IMR-90 (cell line): ENCODE measurements at places on chromosomes 16 and 17. TPM values are rescaled to one million over a fixed set of nuclear protein-coding genes. Genes with fewer than 3 reads are reported as not detected.

Gene WFIKKN2
- total RNA-seq = not detected in 2 replicates

DNA sequence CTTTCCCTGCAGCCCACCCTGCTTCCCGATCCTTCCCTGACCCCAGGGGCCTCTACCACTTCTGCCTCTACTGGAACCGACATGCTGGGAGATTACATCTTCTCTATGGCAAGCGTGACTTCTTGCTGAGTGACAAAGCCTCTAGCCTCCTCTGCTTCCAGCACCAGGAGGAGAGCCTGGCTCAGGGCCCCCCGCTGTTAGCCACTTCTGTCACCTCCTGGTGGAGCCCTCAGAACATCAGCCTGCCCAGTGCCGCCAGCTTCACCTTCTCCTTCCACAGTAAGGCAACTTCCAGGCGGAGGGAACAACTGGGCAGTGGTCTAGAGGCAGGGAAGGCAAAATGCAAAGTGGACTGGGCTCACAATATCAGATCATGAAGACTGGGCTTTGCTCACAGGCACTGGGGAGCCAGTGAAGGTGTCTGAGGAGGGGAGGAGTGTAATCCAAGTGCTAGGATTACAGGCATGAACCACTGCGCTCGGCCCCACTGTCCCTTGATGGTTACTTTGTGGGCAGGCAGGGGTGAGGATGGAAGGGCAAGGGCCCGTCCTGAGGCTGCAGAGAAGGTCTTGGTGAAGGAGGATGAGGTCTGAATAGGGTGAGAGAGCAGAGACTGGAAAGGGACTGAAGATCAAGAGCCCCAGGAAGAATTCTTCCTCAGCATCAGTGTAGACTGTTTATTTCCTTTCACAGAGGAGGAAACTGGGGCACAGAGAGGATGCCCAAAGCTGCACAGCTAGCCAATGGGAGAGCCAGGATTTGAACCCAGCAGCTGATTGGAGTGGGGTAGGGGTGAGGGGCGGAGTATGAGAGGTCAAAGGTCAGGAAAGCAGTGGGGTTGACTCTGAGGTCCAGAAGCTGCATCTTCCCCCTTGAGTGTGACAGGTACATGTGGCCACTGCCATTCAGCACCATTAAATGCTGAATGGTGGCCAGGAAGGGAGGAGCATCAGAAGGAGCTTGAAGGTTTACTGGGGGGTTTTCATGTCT is 16.5 kb upstream of the ADGRG3 start:
- H3K27ac ChIP-seq = no peak overlapping the region
- no peak overlapping the region for H3K4me3 ChIP-seq
- H3K36me3 ChIP-seq = no peaks in the 10 kb centered on the region
- no peaks in the 10 kb centered on the region; the same call in 1 of the 2 replicates for H3K27me3 ChIP-seq
- no peaks in the 10 kb centered on the region for H3K4me1 ChIP-seq

DNA sequence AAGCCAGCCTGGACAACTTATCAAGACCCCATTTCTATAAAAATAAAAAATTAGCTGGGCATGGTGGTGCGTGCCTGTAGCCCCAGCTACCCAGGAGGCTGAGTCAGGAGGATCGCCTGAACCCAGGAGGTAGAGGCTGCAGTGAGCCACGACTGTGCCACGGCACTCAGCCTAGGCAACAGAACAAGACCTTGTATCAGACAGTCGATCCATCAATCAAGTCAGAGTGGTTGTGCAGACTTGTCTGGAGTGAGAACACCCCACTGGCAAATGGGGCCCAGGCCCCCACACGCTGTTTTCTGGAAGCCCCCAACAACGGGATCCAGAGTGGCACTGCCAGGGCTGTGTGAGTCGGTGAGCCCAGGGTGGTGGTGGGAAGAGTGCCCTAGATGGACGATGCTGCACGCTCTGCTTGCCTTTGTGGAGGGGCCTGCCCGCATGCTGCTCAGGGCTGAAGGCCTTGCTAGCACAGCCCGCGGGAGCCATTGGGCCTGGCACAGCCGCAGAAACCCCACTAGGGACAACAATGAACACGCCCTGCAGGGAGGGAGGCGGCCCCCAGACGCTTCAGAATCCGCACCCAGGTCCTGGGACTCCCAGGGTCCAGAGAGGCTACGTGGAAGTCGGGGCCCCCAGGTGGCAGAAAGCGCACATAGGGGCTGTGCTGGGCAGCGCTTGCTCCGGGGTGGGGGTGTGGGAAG is 80.1 kb upstream of the GNG13 start:
- H3K4me1 ChIP-seq = no peaks in the 10 kb centered on the region
- H3K4me3 ChIP-seq = no peak overlapping the region
- H3K36me3 ChIP-seq = peaks cover 3% of the 10 kb centered on the region
- H3K27ac ChIP-seq = no peak overlapping the region

Gene FAM117A
- total RNA-seq = 0.56 and 0.72 TPM in 2 replicates

Gene CORO6
- total RNA-seq = 2.8 and 3.4 TPM in 2 replicates

DNA sequence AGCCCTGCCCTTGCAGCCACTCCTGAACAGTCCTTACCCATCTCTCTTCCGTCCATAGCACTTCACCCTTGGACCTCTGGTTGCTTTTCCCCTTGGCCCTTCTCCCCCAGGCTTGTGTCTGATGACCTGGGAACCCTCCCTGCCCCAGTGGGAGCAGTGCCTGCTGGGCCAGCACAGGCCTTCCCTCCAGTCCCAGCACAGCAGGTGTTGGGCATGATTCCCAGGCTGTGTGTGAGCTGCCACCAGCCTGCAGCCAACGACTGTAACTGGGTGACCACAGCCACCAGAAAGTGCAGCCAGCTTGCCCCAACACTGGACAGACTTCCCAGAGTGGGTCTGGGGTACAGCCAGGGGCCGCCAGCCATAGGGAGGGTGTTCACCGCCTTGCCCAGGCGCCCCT is 30.0 kb downstream of the CRAMP1 start:
- no peak overlapping the region for H3K27ac ChIP-seq
- H3K36me3 ChIP-seq = peaks cover 78% of the 10 kb centered on the region
- H3K27me3 ChIP-seq = no peaks in the 10 kb centered on the region
- peaks cover 3% of the 10 kb centered on the region; the same call in 1 of the 2 replicates for H3K4me1 ChIP-seq
- DNase-seq = no peak

DNA sequence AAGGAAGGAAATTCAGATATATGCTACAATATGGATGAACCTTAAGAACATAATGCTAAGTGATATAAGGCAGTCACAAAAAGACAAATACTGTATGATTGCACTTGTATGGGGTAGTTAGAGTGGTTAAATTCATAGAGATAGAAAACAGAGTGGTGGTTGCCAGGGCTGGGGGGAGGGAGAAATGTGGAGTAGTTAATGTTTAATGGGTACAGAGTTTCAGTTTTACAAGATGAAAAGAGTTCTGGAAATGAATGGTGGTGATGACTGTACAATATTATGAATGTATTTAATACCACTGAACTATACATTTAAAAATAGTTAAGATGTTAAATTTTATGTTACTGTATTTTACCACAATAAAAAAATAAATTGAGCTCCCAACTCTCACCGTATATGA is 157.9 kb downstream of the TOX3 start:
- H3K27ac ChIP-seq = no peak overlapping the region
- H3K27me3 ChIP-seq = no peaks in the 10 kb centered on the region
- no peak overlapping the region for H3K4me3 ChIP-seq
- H3K36me3 ChIP-seq = no peaks in the 10 kb centered on the region

DNA sequence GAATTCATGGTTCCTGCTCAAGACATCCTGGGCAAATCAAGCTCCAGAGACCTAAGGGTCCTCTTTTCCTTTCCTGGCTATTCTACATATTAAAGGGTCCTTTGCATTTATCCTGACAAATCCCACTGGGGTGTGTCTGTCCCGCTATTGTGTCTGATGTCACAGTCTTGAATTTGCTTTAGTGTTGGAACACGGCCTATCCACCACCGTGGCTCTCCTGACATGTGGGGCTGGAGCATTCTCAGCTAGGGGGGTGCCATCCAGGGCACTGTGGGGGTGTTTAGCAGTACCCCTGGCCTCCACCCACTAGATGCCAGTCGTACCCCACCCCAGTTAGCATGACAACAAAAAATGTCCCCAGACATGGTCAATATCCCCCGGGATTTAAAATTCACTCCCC is 92.9 kb downstream of the IRF8 start:
- H3K4me3 ChIP-seq = no peak overlapping the region
- no peak for DNase-seq
- no peak overlapping the region for H3K27ac ChIP-seq
- no peaks in the 10 kb centered on the region for H3K36me3 ChIP-seq
- peaks cover 87% of the 10 kb centered on the region for H3K27me3 ChIP-seq
- no peaks in the 10 kb centered on the region for H3K4me1 ChIP-seq

Gene RABEP2
- 12.2 and 14.4 TPM in 2 replicates for total RNA-seq

- H3K27ac ChIP-seq = peak within 1 kb of the TSS; percentile 92
- peaks cover 2% of the 10 kb centered on the region; the same call in 1 of the 2 replicates for H3K27me3 ChIP-seq
- H3K4me3 ChIP-seq = peak within 1 kb of the TSS; percentile 85
Observed at GRCh38 chr17:29589524-29590410, at the start of gene GIT1. TSS of gene GIT1 (minus strand) at chr17:29589648. CDS start at chr17:29589378, 270 bp downstream.

Gene KRT33A
- not detected in 2 replicates for total RNA-seq

Gene GINS2
- total RNA-seq = 12.8 and 13.4 TPM in 2 replicates

GRCh38 chr16:17723531-17724134 is 252.9 kb upstream of the XYLT1 start:
- H3K4me1 ChIP-seq = peaks cover 4% of the 10 kb centered on the region
- DNase-seq = peak; percentile 72
- no peaks in the 10 kb centered on the region for H3K27me3 ChIP-seq
- no peaks in the 10 kb centered on the region for H3K36me3 ChIP-seq
- no peak overlapping the region for H3K4me3 ChIP-seq

DNA sequence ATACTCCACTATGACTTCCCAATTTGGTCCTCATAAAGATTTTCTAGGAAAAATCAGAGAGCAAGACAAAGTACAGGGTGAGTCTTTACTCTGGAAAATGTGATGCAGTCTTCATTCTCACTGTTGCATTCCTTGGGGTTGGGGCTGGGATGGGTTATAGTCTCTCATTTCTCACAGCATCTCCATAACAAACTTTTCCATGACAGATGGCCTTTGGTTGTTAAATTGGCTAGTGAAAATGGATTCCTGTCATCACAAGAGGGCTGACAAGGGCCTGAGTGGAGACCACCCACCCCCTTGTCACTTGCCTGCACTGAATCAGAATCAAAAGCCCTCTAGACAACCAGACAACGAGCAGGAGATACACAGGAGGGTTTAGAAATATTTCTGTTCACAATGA is 174.6 kb downstream of the AATF start:
- H3K27me3 ChIP-seq = no peaks in the 10 kb centered on the region
- no peak overlapping the region for H3K27ac ChIP-seq
- H3K4me1 ChIP-seq = peaks cover 6% of the 10 kb centered on the region
- DNase-seq = no peak

GRCh38 chr17:36935671-36936454 is 1.4 kb upstream of the LHX1 start:
- DNase-seq = no peak
- H3K4me3 ChIP-seq = no peak overlapping the region
- peaks cover 6% of the 10 kb centered on the region; the same call in 1 of the 2 replicates for H3K4me1 ChIP-seq
- peaks cover 98% of the 10 kb centered on the region for H3K27me3 ChIP-seq
- no peaks in the 10 kb centered on the region for H3K36me3 ChIP-seq

Gene WNT3
- 0.56 and 0.72 TPM in 2 replicates for total RNA-seq

GRCh38 chr16:50528820-50529219 is 19.4 kb upstream of the NKD1 start:
- no peaks in the 10 kb centered on the region for H3K4me1 ChIP-seq
- DNase-seq = no peak
- no peaks in the 10 kb centered on the region for H3K36me3 ChIP-seq
- no peaks in the 10 kb centered on the region for H3K27me3 ChIP-seq
- H3K4me3 ChIP-seq = no peak overlapping the region

GRCh38 chr16:88570691-88571092 is 489 bp downstream of the ZC3H18 start:
- H3K4me3 ChIP-seq = peak overlapping the region; percentile 98
- no peaks in the 10 kb centered on the region for H3K27me3 ChIP-seq
- H3K4me1 ChIP-seq = peaks cover 8% of the 10 kb centered on the region
- no peak for DNase-seq
- H3K36me3 ChIP-seq = peaks cover 10% of the 10 kb centered on the region
- peak overlapping the region; percentile 100; the same call in 1 of the 2 replicates for H3K27ac ChIP-seq

- peaks cover 14% of the 10 kb centered on the region for H3K4me1 ChIP-seq
- H3K27ac ChIP-seq = no peak within 1 kb of the TSS
- H3K36me3 ChIP-seq = no peaks in the 10 kb centered on the region
- no peak for DNase-seq
- peak within 1 kb of the TSS; percentile 60 for H3K4me3 ChIP-seq
- H3K27me3 ChIP-seq = peaks cover 49% of the 10 kb centered on the region
Observed at GRCh38 chr17:3964203-3965117, at the start of gene ATP2A3. TSS of gene ATP2A3 (minus strand) at chr17:3964437. CDS start at chr17:3964291, 146 bp downstream.

- H3K36me3 ChIP-seq = peaks cover 70% of the 10 kb centered on the region
- H3K27me3 ChIP-seq = no peaks in the 10 kb centered on the region
- peak; percentile 47 for DNase-seq
- no peak overlapping the region for H3K4me3 ChIP-seq
Observed at GRCh38 chr16:2095315-2095853, 40.3 kb downstream of the PKD1 start.

- H3K4me1 ChIP-seq = no peaks in the 10 kb centered on the region
- no peaks in the 10 kb centered on the region for H3K27me3 ChIP-seq
- H3K4me3 ChIP-seq = no peak overlapping the region
- H3K36me3 ChIP-seq = no peaks in the 10 kb centered on the region
Observed at GRCh38 chr17:26809033-26809432, 484.9 kb upstream of the WSB1 start.

DNA sequence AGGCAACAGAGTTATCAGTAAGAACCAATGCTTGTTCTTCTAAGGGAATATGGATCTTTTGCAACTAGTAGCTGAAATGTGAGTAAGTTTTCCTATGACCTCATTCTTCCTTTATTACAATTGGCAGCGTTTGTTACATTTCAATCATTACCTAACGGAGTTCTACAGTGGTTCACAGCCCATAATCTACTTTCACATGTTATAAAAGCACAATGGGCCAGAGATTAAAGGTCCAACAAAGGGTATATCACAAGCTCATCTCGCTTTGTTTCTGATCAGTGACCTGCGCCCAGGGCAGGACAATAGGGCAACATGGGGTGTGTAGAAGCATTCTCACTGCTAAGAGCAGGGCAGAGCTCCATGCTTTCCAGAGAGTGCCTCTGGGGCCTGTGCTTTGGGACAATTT is 279.9 kb upstream of the DYNLRB2 start:
- no peaks in the 10 kb centered on the region for H3K36me3 ChIP-seq
- H3K27me3 ChIP-seq = no peaks in the 10 kb centered on the region; the same call in 1 of the 2 replicates
- H3K4me1 ChIP-seq = no peaks in the 10 kb centered on the region
- no peak overlapping the region for H3K4me3 ChIP-seq

Gene LLGL2
- 0.54 and 0.56 TPM in 2 replicates for total RNA-seq

Gene SLC5A11
- under 0.01 TPM in 1 of 2 replicates, not detected in the other for total RNA-seq

Gene ASPHD1
- total RNA-seq = 4.1 and 4.2 TPM in 2 replicates

Gene PEMT
- 23.3 and 25.0 TPM in 2 replicates for total RNA-seq

DNA sequence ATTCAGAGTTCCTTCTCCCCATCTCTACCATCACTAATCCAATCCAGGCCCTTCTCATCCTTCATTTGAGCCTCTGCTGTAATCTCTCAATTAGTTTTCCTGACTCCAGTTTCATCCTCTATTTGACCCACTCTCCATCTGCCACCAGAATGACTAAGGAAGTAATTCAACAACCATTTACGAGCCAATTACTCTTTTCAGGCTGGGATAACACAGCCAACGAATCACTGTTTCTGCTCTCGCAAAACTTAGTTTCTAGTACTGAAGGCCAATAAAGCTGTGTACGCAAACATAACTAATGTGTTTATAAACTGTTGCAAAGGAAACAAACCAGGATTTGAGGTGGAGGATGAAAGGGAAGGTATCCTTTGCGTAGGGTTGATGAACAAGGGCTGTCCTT is 53.7 kb downstream of the MAP2K6 start:
- H3K27me3 ChIP-seq = no peaks in the 10 kb centered on the region
- H3K27ac ChIP-seq = no peak overlapping the region
- no peaks in the 10 kb centered on the region for H3K36me3 ChIP-seq
- no peak for DNase-seq
- H3K4me1 ChIP-seq = no peaks in the 10 kb centered on the region

Gene KRT25
- total RNA-seq = not detected in 2 replicates

Gene KRTAP9-2
- total RNA-seq = not detected in 2 replicates

Gene SNAI3
- total RNA-seq = not detected in 2 replicates
